Gastrocnemius medialis (tissue), 4 donors: ENCODE measurements at places on chromosomes 12 and 14.

DNA sequence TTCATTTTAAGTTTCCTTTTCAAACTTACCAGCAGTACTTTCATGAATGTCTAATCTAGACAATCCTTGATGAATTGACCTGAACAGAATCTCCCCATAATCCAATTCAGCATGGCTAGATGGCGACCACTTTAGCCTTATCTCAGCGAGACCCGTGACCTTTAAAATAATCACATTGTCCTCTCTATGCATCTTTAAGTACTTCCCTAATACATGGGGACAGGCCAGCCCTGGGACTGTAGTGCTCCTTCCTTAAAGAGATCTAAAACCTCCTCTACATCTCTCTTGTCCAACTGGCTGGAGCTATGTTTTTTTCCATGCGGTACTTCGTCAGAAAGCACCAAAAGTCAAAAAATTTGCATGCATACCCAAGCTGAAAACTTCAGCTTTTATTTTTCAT, 746.0 kb downstream of the VRK1 start:
- DNase-seq = no peak

- DNase-seq = no peak
Measured at GRCh38 chr12:88113871-88114270, 28.0 kb downstream of the CEP290 start.

GRCh38 chr12:42776396-42776795, 186.8 kb upstream of the PRICKLE1 start:
- no peak for DNase-seq

DNA sequence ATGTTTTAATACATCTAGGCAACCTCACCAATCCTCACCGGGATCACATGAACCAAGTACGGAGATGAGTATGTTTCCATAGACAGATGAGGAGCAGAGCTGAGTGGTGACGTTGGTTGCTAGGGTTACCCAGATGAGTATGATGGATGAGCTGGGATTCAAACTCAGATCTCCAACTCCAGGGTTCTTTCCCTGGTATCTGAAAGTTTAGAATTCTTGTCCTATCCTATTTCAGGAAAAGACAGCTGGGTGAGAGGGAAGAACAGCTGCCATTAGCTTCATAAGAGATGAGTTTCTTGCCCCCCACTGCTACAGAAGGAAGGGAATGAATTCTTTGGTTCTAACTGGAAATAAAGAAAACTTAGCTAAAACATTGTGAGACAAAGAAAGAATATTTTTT, 728.9 kb upstream of the TBX3 start:
- DNase-seq = no peak
